ENCODE measurements at places on chromosomes 7 and 10. TPM values are rescaled to one million over a fixed set of nuclear protein-coding genes. Genes with fewer than 3 reads are reported as not detected.

The DGKI gene
- total RNA-seq = 4.4 TPM

The TMEM176A gene
- total RNA-seq = not detected

The PODXL gene
- total RNA-seq = 1.6 TPM

The DNAJC12 gene
- total RNA-seq = 0.24 TPM

The FFAR4 gene
- not detected for total RNA-seq

The NACAD gene
- total RNA-seq = 1.9 TPM

The CTAGE15 gene
- 0.28 TPM for total RNA-seq

The FAM131B gene
- 2.9 TPM for total RNA-seq

The ZCCHC24 gene
- total RNA-seq = 1.3 TPM

The FAM13C gene
- not detected for total RNA-seq

The WDR86 gene
- not detected for total RNA-seq

The NME8 gene
- total RNA-seq = not detected

The GJC3 gene
- not detected for total RNA-seq

The PTF1A gene
- total RNA-seq = not detected

The DNA2 gene
- total RNA-seq = 69.0 TPM

The RPEL1 gene
- not detected for total RNA-seq

The STYXL1 gene
- total RNA-seq = 36.6 TPM

The RNLS gene
- total RNA-seq = 2.9 TPM

The SYCE1 gene
- total RNA-seq = not detected

The ANXA8L1 gene
- total RNA-seq = not detected

The PAX4 gene
- not detected for total RNA-seq

The WEE2 gene
- 0.17 TPM for total RNA-seq

The PPP2R2D gene
- 47.4 TPM for total RNA-seq

The PON1 gene
- total RNA-seq = not detected

The CYP26C1 gene
- total RNA-seq = 0.07 TPM

The SLC16A9 gene
- 0.45 TPM for total RNA-seq

The TET1 gene
- total RNA-seq = 0.45 TPM

The OR9A2 gene
- not detected for total RNA-seq

The FAM20C gene
- 0.98 TPM for total RNA-seq

The NANOS1 gene
- total RNA-seq = 1.8 TPM

The ENTPD1 gene
- 111 TPM for total RNA-seq

The LFNG gene
- total RNA-seq = 89.8 TPM

The NSUN6 gene
- 23.6 TPM for total RNA-seq

The ANKRD7 gene
- total RNA-seq = not detected
